ENCODE measurements at places on chromosomes 2 and 18. TPM values are rescaled to one million over a fixed set of nuclear protein-coding genes. Genes with fewer than 3 reads are reported as not detected.

Gene IL1F10
- total RNA-seq = not detected

DNA sequence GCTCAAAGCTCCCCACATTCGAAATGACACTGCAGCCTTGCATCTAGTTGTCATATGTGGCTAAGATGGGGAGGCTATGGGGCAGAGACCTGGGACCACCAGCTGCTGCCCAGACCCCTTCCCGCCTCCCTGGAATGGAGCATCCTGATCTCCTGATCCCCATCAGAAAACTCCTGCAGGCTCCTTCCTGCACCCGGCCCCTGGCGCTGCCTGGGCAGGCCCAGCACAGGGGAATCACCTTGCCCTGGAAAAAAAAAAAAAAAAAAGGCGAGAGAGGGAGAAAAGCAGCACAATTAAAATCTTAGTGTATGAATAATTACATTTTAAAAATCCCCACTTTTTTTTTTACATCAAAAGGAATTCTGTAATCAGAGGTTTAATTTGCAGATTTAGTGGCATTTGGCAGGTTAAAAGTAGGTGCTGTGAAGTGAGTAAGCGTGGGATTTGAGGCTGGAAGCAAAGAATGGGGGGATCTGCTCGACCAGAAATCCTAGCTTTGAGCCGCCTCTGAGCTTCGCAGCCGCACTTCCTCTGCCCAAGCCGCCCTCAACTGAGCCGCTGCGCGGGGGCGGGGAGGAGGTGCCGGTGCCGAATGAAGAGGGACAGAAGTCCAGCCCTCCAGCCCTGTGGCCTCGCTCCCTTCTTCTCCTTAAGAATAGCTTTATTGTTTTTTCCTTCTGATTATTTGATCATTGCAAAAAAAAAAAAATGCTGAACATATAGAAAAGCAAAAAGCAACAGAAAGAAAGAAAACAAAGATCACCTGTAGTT, 30.0 kb downstream of the THNSL2 start:
- DNase-seq = peak; percentile 52

DNA sequence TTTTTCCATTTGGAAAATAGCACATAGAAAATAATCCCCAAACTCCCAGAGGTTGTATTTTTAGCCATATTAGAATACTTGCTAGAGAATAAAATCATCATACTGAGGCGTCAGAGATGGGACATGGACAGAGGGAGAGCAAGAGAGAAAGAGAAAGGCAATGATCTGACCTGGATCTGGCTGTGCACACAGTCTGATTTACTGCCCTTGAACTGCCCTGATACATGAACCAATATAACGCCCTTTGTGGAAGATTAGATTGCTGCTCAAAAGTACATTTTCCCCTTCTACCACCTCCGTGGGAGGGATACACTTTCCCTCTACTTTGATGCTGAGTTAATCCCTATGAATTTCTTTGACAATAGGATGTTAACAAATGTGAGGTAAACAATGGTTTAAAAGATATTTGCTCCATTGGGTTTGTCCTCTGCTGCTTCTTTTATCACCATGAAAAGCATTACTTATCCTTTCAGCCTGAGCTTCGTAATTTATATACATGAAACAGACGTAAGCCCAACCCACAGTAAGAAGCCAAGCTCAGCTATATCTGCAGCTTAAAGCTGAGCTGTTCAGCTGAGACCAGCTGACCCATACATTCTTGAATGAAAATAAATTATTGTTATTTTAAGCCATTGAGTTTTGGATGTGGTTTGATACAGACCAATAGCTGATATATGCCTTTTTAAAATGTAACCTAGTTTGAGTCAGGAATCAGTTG, 1664.6 kb upstream of the CELF4 start:
- DNase-seq = no peak

DNA sequence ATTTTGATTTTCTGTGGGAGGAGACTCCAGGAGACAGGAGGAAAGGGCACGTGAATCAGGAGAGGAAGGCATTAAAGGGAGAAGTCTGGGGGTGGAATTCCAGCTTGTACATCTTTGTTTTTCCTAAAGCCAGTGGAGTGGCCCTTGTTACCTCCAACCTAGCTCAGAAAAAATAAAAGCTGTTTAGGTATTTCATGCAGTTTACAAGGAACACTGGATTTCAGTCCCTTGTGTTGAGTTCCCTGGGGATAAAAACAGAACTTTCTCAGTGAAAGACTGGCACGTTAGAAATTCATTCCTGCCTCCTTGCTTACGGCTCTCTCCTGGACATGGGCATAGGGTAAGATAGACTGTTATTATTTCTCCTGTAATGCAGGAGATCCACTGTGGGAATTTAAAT, 170.2 kb downstream of the ZEB2 start:
- no peak for DNase-seq
